ENCODE measurements at places on chromosomes 4 and X.

GRCh38 chrX:107836958-107837357 is 11.3 kb downstream of the MID2 start:
- no peak for DNase-seq

GRCh38 chr4:9898596-9899305 is 117.3 kb downstream of the DRD5 start:
- DNase-seq = no peak

- DNase-seq = no peak
Observed at GRCh38 chr4:173448103-173448502, 49.2 kb upstream of the SCRG1 start.

GRCh38 chrX:24487571-24487970 is 22.5 kb downstream of the PDK3 start:
- no peak for DNase-seq

GRCh38 chr4:110108960-110109359 is 89.5 kb downstream of the ELOVL6 start:
- no peak for DNase-seq

- DNase-seq = no peak
Observed at GRCh38 chr4:39970671-39971640, 6.8 kb downstream of the PDS5A start.

DNA sequence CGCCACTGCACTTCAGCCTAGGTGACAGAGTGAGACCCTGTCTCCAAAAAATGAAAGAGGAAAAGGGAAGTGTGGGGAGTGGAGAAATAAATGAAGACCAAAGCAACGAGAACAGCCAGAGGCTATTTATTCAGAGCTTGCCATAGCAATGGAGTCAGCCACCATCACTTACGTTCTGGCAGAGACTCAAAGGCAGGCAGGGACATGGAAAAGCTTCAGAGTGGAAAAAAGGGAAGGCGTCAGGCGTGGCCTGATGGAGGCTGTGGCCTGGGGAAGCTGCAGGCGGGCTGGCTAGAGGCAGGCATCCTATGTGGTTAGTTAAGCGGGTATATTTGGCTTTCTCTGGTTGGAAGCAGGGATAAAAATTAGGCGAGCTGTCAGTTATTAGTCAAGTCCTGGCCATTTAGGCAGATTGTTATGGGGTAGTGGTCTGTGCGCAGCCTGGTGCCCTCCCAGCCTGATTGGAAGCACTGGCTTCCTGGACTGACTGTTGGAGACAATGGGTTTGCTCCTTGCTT is 73.3 kb downstream of the DCTD start:
- DNase-seq = no peak

DNA sequence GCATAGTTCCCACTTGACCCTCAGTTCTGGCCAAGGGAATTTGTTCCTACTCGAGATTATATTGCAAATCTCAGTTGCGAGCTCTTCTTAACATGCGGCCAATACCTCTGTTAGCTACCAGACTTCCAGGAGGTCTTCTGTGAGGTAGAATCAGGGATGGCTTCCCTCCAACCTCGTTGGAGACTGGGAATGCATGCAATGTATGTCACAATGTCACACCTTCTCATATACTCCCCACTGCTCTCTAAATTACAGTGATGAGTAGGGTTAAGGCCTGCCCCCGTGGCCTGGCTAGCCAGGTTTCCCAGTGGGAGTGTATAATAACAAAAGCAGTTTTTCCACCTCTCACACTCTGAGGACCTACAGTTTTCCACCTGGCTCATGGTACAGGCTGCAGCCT is 1962.5 kb downstream of the ARAP2 start:
- no peak for DNase-seq

DNA sequence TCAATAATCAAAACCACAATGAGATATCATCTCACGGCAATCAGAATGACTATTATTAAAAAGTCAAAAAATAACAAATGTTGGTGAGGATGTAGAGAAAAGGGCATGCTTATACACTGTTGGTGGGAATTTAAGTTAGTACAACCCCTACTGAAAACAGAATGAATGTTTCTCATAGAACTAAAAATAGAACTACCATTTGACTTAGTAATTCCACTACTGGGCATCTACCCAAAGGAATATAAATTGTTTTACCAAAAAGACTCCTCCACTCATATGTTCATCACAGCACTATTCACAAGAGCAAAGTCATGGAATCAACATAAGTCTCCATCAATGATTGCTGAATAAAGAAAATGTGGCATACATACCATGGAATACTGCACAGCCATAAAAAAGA is 278.1 kb upstream of the ARSJ start:
- DNase-seq = no peak

- DNase-seq = no peak
Observed at GRCh38 chr4:144499777-144500176, 146.2 kb upstream of the HHIP start.

DNA sequence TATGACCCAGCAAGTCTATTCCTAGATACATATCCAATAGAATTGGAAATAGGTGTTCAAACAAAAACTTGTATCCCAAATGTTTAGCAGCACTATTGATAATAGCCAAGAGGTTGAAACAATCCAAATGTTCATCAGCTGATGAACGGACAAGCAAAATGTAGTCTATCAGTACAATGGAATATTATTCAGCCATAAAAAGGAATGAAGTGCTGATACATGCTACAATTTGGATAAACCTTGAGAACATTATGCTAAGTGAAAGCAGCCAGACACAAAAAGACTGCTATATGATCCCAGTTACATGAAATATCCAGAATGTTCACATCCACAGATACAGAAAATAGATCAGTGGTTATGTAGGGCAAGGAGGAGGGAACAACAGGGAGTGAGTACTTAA is 50.1 kb downstream of the PLAC1 start:
- no peak for DNase-seq

GRCh38 chr4:47598320-47598719 is 113.2 kb downstream of the ATP10D start:
- DNase-seq = no peak

DNA sequence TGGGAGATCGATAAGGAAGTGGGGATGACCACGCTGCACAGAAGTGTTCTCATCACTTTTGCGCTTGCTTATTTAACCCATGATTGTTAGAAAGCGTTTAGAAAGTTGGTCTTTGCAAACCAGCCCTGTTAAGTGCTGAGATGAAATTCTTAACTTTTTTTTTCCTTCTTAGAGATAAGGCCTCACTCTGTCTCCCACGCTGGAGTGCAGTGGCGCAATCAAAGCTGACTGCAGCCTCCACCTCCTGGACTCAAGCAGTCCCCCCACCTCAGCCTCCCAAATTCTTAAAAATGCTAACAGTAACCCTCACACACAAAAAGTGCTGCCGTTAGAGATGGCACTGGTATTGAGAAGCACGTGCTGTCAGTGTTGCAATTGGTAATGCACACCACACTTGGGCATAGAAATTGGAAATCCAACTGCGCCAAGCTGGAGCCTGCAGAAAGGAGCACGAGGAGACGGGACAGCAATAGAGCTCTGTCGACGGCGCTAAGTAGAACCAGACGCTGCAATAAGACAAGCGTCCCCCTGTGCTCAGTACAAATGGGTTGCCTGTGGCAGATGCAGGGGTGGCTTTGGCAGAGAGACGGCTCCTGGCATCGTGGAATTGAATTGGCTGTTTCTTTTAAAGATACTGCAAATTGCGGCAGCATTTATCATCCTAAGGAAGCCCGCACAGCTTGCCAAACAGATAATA is 113.4 kb downstream of the TBL1X start:
- DNase-seq = no peak

DNA sequence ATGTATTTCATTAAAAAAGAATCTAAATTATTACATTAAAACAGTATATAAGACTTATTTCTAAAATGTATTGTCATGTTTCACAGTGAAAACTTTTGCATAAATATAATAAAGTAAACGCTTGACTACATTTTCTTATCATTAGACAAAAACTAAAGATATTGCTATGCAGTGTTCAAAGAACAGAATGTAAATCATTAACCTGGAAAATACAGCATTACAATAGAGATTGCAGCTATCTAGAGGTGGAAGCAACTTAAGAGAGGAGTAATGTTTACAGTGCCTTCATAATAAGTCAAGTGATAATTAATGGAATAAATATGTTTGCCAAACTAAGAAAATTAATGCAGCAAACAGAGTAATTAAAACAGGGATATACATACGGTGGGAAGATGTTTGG is 940.9 kb downstream of the FSTL5 start:
- no peak for DNase-seq

DNA sequence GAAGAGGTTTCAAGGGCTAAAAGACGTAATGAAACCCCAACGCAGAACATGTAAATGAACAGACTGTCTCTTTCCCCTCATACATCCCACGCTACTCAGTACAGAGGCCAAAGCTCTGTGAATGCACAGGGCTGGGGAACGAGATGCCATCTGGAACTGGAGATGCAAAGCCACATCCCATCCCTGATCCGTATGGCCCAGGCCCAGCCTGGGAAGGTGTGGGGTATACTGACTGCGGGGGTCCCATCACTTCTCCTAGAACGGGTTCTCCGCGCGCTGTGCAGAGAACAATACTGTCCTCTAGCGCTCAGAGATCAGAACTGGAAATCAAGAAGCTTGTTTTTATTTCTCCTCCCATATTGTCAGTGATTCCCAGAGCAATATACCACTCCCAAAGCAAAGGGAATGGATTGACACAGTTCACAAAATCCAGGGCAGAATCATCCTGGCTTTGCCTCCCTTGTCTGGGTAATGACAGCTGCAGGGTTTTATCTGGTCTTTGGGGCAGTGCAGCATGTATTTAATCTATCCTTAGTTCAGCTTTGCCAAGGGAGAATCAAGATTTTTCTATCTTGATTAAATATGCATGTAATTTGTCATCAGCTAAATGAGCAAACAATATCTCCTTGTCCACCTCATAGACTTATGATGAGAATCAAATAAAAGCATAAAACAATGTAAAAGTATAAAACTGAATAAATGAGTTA is 47.3 kb upstream of the TLR3 start:
- DNase-seq = no peak

DNA sequence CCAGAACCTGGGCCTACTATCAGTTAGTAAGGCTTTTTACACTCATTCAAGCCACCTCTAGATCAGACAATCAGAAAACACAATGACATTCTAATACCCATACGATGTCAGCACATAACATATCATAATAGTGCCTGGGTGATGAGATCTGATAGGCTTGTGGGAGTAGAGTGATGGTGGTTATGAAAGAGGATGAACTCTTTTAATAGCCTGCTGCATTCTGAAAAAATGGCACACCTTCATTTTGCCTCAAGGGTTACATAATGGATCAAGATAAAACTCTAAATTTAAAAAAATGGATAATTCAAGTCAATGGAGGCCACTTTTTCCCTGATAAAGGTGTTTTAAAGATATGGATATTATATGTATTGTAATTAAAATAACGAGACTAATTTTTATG is 215.6 kb downstream of the MAML3 start:
- DNase-seq = no peak

DNA sequence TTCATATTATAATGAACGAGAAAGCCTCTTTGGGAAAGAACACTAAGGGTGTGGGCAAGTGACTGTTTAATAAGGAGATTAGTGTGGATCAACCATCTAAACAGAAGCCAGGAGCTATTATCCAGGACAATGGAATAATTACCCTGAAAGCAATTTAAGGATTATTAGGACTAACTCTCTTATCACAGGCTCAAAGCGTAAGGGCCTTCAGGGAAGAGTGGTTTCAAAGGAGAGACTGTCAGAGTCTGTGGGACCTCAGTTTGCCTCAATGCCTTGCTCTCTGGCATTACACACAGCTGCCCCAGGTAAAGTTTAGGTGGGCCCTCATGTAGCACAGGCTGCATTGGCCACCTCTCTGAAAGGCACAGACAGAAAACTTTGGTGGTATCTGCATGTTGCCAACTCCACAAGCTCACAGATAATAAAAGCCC is 717.2 kb upstream of the ADGRL3 start:
- DNase-seq = no peak

DNA sequence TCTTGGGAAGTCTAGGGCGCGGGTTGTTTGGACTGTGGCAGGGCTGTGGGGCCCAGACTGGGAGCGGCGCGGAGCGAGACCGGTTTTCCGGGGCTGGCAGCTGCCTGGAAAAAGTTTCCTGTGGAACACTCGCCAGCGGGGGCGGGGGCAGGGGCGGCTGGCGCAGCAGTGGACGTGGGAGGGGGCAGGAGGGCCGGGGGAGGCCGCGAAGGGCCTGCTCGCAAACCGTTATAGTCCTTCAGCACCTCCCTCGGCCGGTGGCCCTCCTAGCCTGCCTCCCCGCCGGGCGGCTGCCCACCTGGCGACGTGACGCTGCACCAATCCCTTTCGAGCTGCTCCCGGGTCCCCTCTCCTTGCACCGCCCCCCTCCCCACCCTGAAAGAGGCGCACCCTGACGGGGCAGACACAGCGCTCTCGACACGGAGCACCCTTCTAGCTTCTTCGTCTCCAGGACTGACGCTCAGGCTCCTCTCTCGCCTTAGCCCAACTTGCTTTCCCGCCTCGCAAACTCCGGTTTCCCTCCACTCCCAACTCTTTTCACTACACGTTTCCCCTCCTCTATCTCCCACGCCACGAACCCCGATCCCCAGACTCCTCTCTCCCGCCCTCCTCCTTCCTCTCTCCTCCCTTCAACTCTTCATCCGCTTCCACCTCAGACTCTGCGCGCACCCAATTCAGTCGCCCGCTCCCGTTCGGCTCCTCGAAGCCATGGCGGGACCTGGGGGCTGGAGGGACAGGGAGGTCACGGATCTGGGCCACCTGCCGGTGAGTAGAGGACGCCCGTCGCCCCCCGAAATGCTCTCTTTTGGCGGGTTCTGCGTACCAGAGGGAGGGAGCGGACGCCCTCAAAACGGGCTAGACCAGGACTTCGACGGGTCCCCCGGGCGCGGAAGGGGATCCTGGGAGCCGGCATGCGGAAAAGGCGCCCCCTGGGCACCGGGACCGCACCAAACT is at the start of gene NRK:
Gene NRK, plus strand, starts transcription at position 402 of the 954 bp plus-strand sequence. Its CDS starts 307 bp downstream, at position 709.
- no peak for DNase-seq

GRCh38 chrX:16997313-16997712 is 50.9 kb downstream of the REPS2 start:
- DNase-seq = no peak

- DNase-seq = no peak
Observed at GRCh38 chrX:153829549-153829798, 870 bp downstream of the PDZD4 start.

- DNase-seq = no peak
Observed at GRCh38 chr4:120354381-120354780, 287.7 kb upstream of the MAD2L1 start.

- DNase-seq = no peak
Observed at GRCh38 chr4:169407217-169407845, 136.6 kb upstream of the SH3RF1 start.

GRCh38 chr4:115781528-115782146 is 668.2 kb upstream of the NDST4 start:
- DNase-seq = no peak

DNA sequence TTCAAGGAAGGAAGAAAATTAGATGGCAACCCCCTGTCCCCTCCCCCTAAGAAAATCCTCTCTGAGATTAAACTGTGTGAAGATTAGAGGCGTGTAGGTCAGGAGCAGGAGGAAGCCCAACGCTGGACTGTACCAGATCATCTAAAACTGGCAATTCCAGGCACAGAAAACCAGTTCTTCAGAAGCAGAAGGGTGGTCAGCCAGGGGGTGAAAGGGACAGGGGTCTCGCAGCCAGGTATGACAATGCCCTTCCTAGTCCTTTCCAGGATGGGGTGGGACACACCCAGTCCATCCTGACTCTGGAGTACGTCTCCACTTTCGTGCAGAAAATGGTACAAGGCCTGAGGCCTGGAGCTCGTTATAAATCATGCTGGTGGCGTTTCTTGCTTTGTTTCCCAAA is 3.3 kb upstream of the RHOH start:
- DNase-seq = no peak

GRCh38 chrX:67648361-67648760 is 104.5 kb downstream of the AR start:
- no peak for DNase-seq

Data from NCI-H774 (cell line).